ENCODE measurements at places on chromosomes 6 and 20. TPM values are rescaled to one million over a fixed set of nuclear protein-coding genes. Genes with fewer than 3 reads are reported as not detected.
A peak's percentile ranks its signal among the peaks of the same experiment; 100 is the strongest.

- no peak for DNase-seq
Observed at GRCh38 chr20:48192109-48192508, 406.8 kb upstream of the SULF2 start.

Gene ANKRD6
- total RNA-seq, result 5.6 TPM

- DNase-seq, result no peak
Observed at GRCh38 chr6:73455865-73456629, 4.0 kb upstream of the CGAS start.

DNA sequence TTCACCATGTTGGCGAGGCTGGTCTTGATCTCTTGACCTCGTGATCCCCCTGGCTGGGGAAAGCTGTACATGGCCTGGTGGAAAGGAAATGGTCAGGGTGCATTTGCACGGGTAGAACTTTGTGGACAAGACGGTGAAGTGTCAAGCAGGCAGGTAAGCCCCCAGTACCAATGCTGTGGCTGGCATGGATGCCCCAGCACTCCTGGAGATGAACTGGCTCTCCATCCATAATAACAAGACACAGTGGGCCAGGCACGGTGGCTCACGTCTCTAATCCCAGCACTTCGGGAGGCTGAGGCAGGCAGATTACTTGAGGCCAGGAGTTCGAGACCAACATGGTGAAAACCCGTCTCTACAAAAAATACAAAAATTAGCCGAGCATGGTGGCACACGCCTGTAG is 37.3 kb upstream of the TMEM181 start:
- DNase-seq, result no peak

Gene MYBL2
- 103 TPM for total RNA-seq

- peak; percentile 95 for DNase-seq
Observed at GRCh38 chr6:47698342-47698787, at the start of gene ADGRF4. Gene ADGRF4, plus strand, starts transcription at chr6:47698580. Its CDS starts 8,666 bp downstream, at chr6:47707246.

- DNase-seq, result no peak
Observed at GRCh38 chr20:63703471-63703975, 4.3 kb downstream of the ARFRP1 start.

- DNase-seq, result peak; percentile 97
Observed at GRCh38 chr20:35541783-35542662, at the start of gene ERGIC3. Gene ERGIC3, plus strand, starts transcription at chr20:35542078. Its CDS starts 20 bp downstream, at chr20:35542098.

Gene RIPPLY2
- not detected for total RNA-seq

DNA sequence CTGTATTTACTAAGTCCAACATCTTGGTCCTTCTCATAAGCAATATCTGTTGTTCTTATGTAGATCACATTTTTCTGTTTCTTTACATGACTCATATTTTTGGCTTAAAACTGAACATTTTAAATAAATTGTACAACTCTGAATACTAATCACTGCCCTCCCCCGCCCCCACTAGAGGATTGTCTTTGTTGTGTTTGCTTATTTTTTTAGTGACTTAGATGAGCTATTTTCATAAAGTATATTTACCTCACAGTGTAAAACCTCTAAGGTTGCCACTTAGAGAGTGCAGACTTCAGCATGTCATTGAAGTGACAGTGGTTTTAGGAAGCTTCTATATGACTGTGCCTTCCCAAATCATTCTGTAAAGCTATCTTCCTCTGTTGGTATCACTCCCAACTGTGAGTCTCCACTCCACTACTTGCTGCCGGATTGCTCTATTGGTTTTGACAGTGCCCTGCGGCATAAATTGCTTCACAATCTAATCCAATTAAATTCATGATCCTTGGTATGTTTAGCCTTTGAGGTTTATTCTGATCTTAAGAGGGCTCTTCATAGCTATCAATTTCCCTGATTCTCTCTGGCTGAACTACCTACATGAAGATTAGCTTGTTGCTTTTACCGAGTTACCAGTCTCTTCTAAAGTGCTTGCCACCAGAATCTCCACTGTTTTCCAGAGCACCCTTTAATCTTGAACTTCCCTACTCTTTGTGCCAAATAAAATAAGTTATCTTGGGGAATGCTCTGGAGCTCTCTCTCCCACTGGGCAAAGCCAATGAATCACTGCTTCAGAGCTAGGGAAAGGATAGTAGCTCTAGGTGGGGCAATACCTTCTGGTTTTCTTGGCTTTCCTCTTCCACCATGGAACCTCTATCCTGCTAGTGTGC is 33.0 kb downstream of the SPTLC3 start:
- peak; percentile 22 for DNase-seq

DNA sequence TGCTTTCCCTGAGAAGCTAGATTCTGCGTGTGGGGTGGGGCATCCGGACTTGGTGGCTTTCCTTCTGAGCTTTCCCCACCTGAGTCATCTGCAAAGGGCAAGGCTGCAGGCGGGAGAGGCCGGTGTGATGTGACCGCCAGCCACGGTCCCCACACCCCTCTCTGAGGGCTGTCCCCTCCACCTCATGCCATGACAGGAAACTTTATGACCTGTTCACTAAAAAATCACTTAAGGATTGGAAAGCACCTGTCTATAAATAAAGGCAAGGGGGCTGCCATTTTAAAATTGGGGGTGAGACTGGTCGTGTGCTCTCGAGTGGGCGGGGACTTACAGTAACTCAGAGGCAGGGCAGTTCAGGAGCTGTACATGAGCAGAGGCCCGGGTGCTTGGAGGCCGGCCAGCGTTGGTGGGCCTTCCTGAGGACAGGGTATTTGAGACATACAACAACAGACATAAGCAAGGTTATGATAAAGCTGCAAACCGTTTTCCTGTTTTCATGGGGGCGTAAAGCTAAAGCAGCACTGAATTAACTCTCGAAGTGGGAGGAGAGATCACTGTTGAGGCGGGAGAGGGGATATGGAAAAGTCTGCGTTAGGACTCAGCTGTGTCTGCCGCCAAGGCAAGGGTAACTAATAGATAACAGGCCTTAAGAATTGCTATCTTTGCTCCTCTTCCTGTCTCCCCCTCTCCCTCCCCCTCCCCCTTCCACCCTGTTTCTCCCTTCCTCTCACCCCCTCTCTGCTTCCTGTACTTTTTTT is 16.1 kb upstream of the SERPINB1 start:
- peak; percentile 49 for DNase-seq

- no peak for DNase-seq
Observed at GRCh38 chr6:25387483-25387882, 108.3 kb downstream of the CARMIL1 start.

DNA sequence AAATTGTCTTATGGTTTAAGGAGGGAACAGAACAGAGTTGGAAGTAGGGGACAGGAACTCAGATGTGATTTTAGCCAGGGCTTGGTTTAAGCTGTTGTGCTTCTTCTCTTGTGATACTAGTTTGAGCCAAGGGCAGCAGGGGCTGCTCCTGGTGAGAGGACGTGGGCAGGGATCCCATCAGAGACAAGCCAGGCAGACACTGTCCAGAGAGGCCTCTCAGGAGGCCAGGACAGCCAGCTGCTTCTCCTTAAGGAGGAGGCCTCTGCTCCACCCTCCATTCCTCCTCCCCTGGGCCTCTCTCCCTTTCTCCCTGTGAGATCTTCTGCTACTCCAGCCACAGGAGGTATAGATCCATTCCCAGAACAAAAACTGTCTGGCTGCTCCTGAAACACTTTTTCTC is 108.4 kb upstream of the MLN start:
- no peak for DNase-seq

Gene PROKR2
- total RNA-seq, result not detected

DNA sequence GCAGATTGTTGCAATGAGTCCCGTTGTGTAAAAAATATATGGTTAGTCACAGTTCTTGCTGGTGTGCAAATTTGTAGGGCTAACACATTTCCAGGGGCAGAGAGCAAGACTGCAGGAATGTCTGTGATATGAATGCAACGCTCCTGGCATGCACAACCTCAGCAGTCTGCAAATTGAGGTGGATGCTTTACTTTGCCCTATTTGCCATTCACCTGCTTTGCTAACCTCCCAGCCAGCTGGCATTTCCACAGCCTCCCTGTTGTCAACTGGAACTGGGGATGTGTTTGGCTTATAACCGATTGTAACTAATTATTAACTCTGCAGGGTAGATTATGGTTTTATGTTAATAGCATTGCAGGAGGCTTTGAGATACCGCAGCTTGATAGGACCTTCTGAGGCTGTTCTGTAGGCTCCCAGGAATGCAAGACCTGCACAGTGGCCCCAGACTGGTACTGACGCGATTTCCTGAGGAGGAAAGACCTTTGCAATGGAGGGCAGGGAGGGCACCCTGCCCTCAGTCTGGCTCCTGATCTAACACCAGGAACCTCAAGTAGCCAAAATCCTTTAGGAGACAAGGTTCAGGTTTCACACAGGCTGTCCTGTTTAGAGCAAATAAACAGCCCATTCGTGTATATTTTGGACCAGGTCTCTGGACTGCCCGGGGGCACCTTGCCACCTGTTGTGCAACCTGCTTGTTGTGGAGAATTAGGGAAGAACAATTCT is 53.4 kb downstream of the EDN1 start:
- peak; percentile 34 for DNase-seq

DNA sequence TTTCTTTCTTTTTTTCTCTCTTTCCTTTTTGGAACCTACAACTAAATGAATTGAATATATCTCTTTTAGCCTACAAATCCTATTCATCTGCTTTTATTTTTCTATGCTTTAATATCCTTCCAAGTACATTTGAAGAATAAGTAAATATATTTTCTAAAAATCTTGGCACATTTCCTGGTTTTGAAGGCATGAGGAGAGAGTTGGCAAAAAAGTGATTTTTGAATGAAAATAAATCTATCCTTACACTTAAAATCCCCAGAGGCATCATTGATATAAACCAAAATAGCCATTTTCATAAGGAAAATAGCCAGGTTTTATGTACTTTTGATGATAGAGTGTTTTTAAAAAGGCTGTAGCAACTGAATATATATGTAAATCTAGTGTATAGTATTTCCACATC is 69.0 kb downstream of the SAMD5 start:
- DNase-seq, result no peak

Gene OR2H1
- not detected for total RNA-seq

DNA sequence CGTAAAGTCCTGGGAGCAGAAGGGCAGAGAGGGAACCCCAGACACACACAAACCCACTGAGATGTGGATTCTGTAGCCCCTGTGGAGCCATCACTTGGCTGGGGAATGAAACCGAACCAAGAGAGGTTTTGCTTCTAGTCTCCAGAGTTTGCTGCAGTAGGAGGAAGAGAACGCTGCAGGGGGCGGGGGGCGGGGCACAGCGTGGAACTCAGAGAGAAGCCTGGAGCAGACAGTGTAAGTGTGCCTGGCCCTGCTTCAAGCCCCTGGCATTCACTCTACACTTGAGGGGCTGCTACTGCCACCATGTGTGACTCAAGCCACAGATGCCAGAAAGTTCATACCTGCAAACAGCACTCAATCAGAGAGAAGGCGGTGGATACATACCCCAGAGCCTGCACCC is 18.9 kb downstream of the GABRR1 start:
- DNase-seq, result no peak

DNA sequence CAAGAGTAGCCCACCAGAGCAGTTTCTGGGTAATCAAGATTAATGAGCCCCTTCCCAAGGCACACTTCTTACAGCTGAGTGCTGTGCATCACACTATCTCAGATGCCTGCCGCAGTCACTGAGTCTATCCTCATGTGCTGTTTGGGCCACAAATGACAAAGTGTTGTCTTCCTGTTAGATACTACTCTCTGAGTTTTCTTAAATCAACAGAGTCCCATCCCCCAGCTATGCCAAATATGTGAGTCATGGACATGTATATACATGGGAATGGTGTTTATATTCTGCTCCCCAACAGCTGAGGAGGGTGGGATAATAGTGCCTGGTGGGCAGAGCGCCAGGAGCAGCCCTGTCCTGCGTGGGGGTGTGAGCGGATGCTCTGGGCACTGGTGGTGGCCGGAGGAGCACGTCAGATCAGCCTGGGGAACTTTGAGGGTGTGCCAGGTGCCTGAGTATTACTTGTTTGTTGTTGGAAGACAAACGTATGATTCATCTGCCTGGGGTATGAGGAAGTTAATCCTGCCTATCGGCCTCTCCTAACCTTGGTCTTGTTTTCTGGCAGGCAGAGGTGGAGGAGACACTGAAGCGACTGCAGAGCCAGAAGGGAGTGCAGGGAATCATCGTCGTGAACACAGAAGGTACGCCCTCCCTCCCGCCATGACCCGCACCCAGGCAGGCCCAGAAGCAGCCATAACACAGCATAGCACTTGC is 9.6 kb downstream of the DYNLRB1 start:
- DNase-seq, result peak; percentile 100

GRCh38 chr6:15547400-15547799 is 115.4 kb downstream of the DTNBP1 start:
- no peak for DNase-seq

- DNase-seq, result no peak
Observed at GRCh38 chr6:91719414-91719813, 1132.5 kb upstream of the MAP3K7 start.

DNA sequence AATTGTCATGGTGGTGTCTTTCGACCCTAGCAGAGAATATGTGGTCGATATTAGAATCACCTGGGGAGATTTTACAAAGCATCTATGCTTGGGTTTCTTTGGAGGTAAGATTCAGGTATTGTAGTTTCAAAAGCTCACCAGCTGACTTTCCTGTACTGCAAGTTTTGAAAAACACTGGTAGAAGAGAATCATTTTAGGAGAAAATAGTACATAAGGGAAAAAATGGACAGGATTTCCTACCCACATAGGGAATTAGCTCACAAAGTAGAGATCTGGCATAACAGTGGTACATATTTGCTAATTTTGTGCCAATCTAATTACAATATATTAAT is 27.4 kb upstream of the ABT1 start:
- no peak for DNase-seq

GRCh38 chr6:101543796-101544195 is 150.3 kb downstream of the GRIK2 start:
- DNase-seq, result no peak

DNA sequence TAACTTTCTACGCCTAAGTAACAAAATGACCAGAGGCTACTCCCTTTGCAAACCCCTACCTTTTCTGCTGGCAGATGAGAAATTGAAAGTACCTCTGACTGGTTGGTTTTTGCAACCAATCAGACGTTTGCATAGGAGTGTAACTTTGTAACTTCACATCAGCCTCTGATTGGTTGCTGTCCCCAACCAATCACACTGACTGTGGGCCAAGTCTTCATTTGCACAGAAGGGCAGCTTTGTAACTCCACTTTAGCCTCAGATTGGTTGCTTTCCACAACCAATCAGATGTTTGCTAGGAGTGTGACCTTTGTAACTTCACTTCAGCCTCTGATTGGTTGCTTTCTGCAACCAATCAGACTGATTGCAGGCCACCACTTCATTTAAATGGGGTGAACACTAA is 89.1 kb downstream of the ME1 start:
- DNase-seq, result no peak

DNA sequence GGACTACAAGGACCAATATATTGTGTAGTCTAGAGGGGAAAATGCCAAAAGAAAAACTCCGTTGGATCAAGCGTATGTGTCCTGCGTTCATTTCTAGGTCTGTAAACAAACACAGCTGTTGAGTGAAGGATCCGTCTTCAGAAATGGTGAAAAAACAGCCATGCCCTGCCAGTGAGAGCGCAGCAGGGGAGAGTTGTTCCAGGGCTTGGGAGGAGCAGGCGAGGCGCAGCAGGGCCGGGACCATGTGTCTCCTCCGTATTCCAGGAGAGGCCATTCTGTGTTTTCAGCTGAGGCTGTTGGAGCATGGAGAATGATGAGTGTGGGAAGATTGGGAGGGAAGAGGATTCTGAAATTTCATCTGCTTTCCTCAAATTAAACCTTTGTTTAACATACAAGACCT is 38.0 kb downstream of the BMP6 start:
- no peak for DNase-seq

GRCh38 chr6:8268156-8268555 is 165.8 kb upstream of the EEF1E1 start:
- no peak for DNase-seq

Gene C20orf202
- not detected for total RNA-seq

Gene CST2
- not detected for total RNA-seq

Gene C20orf204
- total RNA-seq, result 2.1 TPM
